Thoracic aorta (tissue), 2 donors: ENCODE measurements at places on chromosomes 5 and 9. TPM values are rescaled to one million over a fixed set of nuclear protein-coding genes. Genes with fewer than 3 reads are reported as not detected.

The SPINK5 gene
- total RNA-seq, result not detected

The PCDHB13 gene
- total RNA-seq, result 8.0 TPM

The KLHL3 gene
- total RNA-seq, result 12.8 TPM

The SLC6A19 gene
- total RNA-seq, result not detected

The STPG3 gene
- total RNA-seq, result not detected

The GRK6 gene
- total RNA-seq, result 33.3 TPM

The ACTBL2 gene
- not detected for total RNA-seq

The IL5 gene
- total RNA-seq, result not detected

The WDR38 gene
- total RNA-seq, result not detected

The IL31RA gene
- total RNA-seq, result 6.6 TPM

The FST gene
- total RNA-seq, result 12.6 TPM
